ENCODE measurements at places on chromosomes 16 and 17.

DNA sequence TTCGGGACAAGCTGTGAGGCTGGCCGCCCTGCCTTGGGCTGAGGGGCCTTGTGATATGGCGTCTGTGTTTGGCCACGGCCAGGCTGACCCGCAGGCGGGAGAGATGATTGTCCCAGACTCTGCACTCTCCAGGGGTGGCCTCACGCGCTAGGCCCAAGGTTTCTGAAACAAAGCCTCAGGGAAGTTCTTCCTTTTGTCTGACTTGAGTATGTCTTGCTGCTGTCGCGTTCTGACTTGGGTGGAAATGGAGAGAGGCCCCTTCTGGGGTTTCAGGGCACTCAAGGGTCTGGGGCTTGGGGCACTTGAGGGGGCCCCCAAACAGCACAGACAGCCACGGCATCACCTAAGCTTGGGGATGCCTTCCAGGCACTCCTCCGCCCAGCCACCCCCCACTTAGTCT lies 3.8 kb upstream of the METRN start:
- no peak for DNase-seq

- no peak for DNase-seq
Measured at GRCh38 chr17:27354051-27354490, 60.2 kb downstream of the WSB1 start.

- no peak for DNase-seq
Measured at GRCh38 chr17:2690165-2691068, 21.1 kb downstream of the CLUH start.

DNA sequence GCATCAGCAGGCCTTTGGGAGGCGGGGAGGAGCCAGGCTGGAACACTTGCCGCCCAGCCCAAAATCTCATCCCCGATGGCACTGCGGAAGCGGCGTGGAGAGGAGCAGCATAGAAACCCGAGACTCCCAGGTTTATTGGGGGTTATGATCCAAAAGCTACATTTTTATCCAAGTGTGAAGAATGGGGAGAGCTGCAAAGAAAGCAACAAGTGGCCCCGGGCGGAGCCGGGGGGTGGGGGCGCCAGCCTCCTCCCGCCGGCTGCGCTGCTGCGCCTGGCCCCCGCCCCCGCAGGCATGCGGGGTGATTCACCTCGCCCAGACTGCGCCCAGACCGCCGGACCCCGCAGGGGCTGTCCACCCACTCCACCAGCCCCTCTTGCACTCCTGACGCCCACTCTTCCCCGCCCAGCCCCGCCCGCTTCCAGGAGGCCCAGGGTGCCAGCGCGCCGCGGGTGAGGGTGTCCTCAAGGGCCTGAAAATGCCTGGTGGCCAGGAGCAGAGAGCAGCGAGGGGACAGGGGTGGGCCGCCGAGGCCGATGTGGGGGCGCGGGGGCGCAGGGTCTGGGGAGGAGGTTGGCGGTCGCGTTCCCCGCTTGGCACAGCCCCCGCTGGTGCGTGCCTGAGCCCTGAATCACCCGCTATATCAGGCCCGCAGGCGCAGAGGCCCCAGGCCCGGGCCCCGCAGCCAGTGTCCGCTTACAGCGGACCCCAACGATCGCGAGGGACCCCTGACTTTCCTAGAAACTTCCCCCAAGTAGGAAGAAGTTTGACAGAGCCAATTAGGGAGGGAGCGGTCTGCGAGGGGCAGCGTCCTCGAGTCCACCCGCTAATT lies 1.3 kb downstream of the CAVIN1 start:
- DNase-seq = no peak

DNA sequence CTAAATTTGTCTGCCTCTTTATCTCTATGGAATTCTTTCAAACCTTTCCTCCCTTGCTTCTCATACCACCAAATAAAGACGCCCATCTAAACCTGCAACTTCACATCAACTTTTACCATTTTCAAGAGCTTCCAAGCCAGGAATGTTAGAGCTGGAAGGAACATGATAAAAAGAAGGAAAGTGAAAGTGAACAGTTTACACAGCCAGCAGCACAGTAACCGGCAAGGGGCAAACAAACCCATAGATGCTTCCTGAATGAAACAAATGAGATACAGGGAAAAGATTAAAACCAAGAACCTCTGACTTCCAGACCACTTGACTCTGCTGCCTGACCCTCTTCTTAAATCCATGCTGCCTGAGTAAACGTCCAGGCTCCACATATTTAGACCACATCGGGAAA lies 231.1 kb upstream of the CA10 start:
- DNase-seq = no peak

DNA sequence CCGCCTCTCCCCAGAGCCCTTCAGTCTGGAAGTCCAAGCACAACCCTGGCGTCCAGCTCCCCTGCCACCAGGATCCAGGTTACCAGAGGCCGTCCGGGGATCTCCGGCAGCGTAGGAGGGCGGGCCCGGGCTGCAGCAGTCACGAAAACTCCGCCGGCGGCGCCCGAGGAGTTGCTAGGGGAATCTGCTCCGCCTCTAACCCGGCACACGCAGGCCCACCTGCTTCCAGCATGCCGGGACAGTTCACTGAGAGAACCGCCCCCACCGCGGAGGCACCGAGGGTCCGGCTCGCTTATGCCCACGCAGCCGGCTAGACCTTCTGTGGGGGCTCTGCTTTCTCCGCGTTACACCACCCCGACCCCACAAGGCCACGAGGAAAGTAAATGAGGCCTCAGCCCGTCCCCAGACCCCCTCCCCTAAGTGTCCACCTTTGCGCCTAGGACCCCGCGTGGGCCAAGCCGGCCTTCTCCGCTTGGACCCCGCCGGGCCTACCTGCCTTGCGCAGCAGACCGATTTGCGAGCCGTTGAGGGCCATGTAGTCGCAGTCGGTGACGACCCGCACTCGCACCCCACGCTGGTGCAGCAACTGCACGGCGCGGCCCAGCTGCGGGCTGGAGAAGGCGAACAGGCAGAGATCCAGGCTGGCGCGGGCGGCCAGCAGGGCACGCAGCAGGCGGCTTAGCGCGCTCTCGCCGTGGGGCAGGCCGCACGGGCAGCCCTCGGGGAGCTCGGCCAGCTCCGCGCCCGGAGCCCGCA lies 587 bp downstream of the PLD6 start:
- DNase-seq = peak; percentile 57

DNA sequence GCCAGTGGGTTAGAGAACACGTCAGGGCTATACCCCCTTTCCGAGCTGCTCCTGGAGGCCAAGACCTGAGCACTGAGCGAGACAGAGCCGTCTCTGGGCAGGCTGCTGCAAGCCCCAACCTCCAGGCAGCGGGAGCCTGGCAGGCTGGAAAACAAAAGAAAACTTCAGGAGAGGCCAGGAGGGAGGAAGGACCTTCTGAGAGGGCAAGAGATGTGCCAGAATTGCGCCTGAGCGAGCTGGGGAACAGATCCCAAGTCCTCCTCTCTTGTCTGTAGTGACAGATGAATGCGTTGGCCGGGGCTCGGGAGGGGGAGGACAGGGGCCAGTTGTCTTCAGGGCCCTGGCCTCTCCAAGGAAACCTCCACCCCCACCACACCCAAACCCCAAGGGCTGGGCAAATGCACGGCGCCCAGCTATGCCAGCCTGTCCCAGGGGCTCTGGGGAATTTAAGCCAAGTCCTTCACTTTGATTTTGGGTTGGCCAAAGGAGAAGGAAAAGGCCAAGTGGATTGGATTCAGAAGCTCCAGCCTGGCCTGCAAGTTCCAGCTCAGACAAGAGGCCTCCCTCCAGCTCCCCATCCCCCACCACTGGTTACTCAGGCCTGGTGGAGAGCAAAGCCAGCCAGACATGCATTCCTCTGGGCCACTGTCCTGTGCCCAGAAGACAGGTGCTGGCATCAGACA lies 18.1 kb downstream of the SDK2 start:
- DNase-seq = no peak

- DNase-seq = no peak
Measured at GRCh38 chr17:82315703-82316358, 1.6 kb downstream of the CD7 start.

DNA sequence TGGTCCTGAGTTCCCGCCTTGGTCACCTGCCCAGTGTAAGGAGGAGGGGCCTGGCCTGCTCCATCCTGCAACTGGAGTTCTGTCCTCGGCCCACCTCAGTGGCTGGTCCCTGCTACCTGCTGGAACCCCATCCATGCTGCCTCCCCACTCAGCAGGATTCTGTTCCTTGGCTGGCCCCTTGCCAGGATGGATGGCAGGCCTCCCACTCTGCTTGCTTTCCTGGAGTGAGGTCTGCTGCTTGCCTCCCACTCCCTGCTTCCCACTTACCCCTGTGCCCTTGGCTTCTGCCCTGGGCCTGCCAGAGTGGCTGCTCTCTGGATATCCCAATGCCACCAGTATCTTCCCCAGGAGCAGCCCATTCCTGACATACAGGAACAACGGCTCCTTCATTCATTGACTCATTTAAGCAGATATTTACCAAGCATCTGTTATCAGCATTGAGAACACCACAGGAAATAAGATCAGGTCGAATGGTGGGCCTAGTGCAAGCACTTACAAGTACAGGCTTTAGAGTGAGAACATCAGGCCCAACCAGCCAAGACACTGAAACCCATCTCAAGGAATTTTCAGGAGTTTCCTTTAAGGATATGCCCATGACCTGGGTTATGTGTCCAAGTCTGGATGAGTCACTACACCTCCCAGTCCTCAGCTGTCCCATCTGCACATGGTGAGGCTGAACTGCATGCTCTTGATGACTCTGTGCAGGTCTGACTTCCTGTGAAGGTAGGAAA lies 17.0 kb upstream of the RPRML start:
- no peak for DNase-seq

- no peak for DNase-seq
Measured at GRCh38 chr16:49441366-49441780, 67.8 kb downstream of the C16orf78 start.

DNA sequence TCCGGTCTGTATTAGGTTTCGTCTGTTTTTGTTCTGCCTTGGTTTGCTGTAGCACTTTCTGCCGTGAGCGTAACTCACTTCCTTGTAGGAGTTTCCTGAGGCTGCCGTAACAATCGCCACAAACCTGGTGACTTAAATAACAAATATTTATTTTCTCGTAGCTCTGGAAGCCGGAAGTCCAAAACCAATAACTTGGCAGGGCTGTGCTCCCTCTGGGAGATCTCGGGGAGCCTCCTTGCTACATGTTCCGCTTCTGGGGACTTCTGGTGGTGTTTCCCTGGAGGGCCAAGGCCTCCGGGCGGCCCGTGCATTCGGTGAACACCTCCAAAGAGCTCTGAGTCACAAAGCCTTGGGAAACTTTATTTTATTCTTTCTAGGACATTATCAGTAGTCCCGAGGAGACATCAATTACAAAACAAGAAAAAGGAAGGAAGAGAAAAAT lies 6.8 kb upstream of the WDR45B start:
- no peak for DNase-seq

DNA sequence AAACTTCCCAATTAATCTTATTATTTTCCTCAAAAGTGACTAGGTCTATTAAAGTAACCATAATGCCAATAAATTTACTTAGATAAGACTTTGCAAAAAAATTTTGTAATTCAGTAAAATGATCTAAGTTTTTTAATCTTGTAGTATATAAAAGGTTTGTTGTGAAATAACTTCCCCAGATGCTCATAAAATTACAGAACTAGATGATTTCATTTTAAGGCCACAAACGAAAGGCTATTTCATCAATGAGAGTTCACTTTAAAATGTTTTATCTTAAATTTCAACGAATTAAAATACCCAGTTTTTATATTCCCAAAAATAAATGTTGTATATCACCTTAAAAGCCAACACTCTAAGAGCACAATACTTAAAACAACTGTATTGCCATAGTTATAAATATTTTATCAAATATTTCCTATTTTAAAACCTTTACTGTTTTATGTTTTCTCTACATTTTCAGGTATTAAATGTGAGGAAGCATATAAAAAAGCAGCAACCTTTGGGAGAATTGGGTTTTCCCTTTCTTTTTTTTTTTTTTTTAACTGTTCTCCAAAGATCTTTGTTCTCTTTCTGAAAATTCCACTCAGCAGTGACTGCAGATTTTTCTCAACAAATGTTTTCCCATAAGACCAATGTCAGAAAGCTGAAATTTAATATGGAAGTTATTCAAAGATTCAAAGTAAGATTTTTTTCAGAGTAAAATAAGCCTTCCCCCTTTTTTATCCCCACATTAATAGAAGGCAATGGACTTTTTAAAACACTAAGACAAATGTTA lies 169.9 kb downstream of the CYB561 start:
- no peak for DNase-seq

DNA sequence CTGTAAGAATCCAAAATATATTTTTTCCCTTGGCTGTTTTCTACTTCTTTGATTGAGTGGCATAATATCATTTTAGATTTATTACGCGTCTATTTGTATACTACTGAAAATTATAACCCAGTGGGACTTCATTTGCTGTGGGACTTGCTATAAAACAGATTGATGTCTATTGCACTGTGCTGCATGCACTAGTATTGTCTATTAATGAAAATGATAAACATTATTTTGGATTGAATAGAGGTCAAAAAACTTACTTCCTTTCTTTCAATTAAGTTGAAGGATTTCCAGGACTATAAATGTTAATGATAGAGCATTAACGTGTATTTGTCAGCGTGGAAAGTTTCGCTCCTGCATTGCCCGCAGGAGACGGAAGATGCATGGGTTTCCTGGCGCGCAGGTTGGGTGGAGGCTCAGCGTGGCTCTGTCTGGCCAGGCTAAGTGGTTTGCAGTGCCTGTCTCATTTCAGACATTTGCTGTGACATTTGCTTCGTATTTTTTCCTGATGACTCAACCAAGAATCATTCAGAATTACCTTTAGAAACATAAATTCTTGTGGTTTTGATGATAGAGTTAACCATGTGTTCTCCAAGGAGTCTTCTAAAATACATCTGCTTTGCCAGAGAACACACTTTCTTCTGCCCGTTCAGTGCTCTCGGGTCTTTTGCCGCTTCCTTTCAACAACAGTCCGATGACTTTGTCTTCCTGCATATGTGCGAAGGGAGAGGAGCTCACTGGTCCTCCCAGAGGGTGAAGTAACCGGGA lies 216.7 kb downstream of the RPTOR start:
- no peak for DNase-seq

DNA sequence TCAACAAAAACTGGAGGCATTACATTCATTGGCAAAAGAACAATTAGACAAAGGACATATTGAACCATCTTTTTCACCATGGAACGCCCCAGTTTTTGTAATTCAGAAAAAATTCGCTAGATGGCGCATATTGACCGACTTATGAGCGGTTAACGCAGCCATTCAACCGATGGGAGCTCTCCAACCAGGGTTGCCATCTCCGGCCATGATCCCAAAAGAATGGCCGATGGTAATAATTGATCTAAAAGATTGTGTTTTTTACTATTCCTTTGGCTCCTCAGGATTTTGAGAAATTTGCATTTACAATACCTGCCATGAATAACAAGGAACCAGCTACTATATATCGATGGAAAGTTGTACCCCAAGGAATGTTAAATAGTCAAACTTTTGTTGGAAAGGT lies 21.4 kb downstream of the ALOX15B start:
- peak; percentile 84 for DNase-seq

- no peak for DNase-seq
Measured at GRCh38 chr16:4391631-4392381, 20.2 kb downstream of the VASN start.

DNA sequence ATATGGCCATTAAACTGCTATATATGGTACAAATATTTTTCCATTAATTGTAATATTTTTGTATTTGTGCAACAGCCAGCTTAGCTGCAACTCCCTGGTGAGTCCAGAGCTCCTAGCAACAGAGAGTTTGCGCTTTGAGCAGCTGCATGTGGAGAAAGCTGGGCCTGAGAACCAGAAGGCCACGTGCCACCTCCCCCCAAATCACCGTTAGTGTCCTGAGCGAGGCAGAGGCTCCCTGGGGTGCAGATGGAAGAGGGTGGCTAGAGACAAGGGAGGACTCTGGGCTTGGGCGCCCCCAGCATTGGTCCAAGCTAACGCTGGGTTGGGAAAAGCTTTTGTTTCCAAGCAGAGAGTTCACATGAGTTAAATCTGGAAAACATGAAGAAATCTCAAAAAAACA lies 41.6 kb downstream of the HSBP1 start:
- no peak for DNase-seq

All from NCI-H1105 treated with DMSO at 0.1 percent for 48 hours (cell line).